ENCODE measurements at places on chromosomes 13 and 19. TPM values are rescaled to one million over a fixed set of nuclear protein-coding genes. Genes with fewer than 3 reads are reported as not detected.
A peak's percentile ranks its signal among the peaks of the same experiment; 100 is the strongest.

Gene FCER2
- total RNA-seq: not detected

- peak; percentile 66 for DNase-seq
- no peaks in the 10 kb centered on the region for H3K27me3 ChIP-seq
- no peak overlapping the region for H3K27ac ChIP-seq
- H3K4me3 ChIP-seq: no peak overlapping the region
- no peaks in the 10 kb centered on the region for H3K4me1 ChIP-seq
Observed at GRCh38 chr13:95948656-95949055, 104.5 kb downstream of the UGGT2 start.

Gene TMEM145
- total RNA-seq: not detected

GRCh38 chr19:42075364-42075615, 676 bp upstream of the ZNF574 start:
- peak; percentile 33 for DNase-seq
- H3K4me1 ChIP-seq: peaks cover 29% of the 10 kb centered on the region
- peak overlapping the region; percentile 100 for H3K4me3 ChIP-seq
- H3K36me3 ChIP-seq: peaks cover 46% of the 10 kb centered on the region
- no peaks in the 10 kb centered on the region for H3K27me3 ChIP-seq

Gene ZNF546
- total RNA-seq: 5.2 TPM

GRCh38 chr19:18899624-18900560, 3.9 kb upstream of the CERS1 start:
- peaks cover 20% of the 10 kb centered on the region for H3K27me3 ChIP-seq
- no peak overlapping the region for H3K27ac ChIP-seq
- no peak overlapping the region for H3K4me3 ChIP-seq
- no peak for DNase-seq
- peaks cover 7% of the 10 kb centered on the region for H3K36me3 ChIP-seq

DNA sequence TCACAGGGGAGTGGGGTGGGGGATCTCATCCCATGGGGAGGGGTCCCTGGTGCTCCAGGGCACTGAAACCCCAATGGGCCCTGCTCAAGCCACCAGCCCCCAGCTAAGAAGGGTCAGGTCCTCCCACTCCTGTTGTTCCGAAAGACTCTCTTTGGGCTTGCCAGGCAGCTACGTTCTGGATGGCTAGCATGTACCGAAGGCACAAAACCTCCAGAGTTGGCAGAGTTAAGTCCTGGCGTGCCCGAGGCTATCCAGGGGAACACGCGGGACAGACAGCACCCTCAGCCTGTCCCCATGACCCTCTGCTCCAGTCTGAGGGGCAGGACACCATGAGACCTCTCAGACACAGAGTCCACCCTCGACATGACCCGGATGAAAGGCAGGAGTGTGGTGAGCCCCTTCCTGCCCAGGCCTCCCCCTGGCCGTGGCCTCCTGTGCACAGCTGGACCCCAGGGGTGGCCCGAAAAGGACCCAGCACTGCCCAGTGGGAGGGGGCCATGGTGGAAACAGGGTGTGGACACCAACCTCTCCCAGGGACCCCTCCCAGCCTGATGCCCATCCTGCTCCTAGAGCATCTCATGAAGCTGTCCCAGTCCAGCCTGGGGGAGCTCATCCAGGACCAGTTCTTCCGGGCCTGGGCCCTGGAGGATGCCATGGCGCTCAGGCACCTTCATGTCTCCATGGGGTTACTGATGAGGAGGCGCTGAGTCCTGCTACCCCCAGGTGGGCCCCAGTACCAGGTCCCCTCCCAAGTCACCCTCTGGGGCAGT, 53.0 kb upstream of the TPM4 start:
- H3K27ac ChIP-seq: no peak overlapping the region
- DNase-seq: no peak
- H3K4me3 ChIP-seq: no peak overlapping the region
- H3K36me3 ChIP-seq: peaks cover 6% of the 10 kb centered on the region
- no peaks in the 10 kb centered on the region for H3K27me3 ChIP-seq

Gene CDC37
- total RNA-seq: 164 TPM

DNA sequence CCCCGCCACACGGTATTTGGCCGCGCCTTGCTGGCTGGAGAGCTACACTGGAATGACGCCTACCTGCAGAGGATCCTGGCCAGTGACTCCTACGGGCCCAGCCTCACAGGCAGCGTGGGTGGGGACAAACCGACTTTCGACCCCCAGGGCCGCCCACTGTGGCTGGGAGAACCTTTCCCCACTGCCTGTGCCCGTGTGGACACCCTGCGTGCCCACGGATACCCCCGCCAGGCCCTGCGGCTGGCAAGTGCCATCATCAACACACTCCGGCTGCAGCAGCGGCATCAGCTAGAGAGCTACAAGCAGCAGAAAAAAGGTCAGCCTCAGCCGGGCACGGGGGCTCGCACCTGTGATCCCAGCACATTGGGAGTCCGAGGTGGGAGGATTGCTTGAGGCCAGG, 19.3 kb downstream of the ZSWIM4 start:
- H3K27ac ChIP-seq: no peak overlapping the region
- H3K4me3 ChIP-seq: no peak overlapping the region
- peaks cover 48% of the 10 kb centered on the region for H3K36me3 ChIP-seq
- DNase-seq: no peak
- H3K4me1 ChIP-seq: peaks cover 5% of the 10 kb centered on the region
- H3K27me3 ChIP-seq: no peaks in the 10 kb centered on the region

DNA sequence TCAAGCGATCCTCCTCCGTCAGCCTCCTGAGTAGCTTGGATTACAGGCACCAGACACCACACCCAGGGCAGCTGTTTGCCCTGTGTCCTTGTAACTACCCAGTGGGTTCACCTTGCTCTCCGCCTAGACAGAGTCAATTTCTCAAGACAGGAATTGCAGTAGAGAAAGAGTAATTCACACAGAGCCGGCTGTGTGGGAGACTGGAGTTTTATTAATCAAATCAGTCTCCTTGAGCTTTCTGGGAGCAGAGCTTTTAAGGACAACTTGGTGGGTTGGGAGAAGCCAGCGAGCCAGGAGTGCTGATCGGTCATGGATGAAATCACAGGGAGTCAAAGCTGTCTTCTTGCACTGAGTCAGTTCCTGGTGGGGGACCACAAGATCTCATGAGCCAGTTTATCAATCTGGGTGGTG, 20.6 kb upstream of the ADGRE1 start:
- H3K36me3 ChIP-seq: no peaks in the 10 kb centered on the region
- peaks cover 21% of the 10 kb centered on the region for H3K27me3 ChIP-seq
- H3K4me1 ChIP-seq: peaks cover 14% of the 10 kb centered on the region

Gene APOC4
- not detected for total RNA-seq

Data from MCF 10A (cell line).